COR-L47 (cell line): ENCODE measurements at places on chromosomes 6 and 20.

- DNase-seq, result no peak
These were observed 6.4 kb downstream of the SNPH start for GRCh38 chr20:1272368-1273100.

GRCh38 chr20:23149623-23150279 lies 63.6 kb upstream of the CD93 start:
- no peak for DNase-seq

GRCh38 chr6:2035046-2035445 lies 210.4 kb downstream of the GMDS start:
- no peak for DNase-seq

DNA sequence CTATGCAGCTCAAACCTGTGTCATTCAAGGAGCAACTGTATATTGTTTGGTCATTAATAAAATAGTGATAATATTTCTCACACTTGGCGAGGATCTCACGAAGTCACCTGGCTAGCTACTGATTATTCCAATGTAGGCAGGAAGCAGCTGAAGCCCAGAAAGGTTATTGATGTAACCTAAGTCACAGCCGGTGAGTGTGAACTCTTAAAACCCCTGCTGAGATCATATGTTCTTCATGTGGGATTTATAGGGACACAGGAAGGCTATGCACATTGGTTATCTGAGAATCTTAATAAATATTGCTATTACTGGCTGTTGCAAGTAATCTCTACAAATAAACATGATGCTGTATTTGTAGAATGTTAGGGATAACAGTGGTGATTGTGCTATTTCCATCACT lies 161.4 kb downstream of the TBC1D7 start:
- no peak for DNase-seq

- DNase-seq, result no peak
These were observed 53.2 kb downstream of the MAP3K5 start for GRCh38 chr6:136739071-136739470.

DNA sequence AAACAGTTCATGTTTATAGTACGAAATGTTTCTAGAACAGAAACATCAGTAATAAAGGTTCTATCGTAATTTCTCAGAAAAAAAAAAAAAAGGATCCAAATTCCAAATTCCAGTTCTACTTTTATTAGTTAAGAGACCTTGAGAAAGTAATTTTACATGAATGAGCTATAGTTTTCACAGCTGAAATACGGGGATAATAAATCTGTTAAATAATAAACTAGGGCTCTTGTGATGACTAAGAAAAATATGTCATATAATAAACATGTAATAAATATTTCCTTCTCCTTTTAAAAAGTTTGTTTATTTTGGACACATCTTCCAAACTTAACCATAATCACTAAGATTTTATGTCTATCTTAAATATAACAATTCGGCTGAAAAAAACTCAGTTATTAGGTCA lies 17.8 kb downstream of the RARS2 start:
- no peak for DNase-seq

DNA sequence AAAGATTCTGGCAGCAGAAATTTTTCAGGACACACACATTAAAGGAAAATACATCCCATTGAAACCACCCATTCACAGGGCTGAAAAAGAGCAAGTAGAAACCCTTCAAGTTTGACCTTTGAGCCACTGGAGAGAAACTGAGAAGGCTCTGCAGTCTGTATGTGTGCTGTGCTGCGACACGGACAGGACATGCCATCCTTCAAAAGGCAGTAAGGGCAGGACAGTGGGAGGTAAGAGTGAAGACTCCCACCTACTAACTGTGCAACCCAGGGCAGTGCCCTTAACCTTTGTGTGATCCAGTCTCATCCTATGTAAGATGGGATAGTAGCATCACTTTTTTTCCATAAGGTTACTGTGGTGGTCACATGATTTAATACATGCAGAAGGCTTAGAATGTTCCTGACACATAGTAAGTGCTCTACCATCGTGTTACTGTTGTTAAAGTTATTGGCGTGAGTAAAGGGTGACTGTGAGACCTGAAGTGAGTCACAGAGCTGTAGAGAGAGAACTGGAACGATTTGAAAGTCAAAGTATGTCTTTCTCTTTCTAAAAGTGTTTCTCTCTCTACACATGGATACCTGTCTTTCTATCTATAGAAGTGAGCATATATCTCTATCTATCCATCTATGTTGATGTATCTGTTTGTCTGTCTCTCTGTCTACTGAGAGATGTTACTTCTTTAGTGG lies 153.7 kb upstream of the OLIG3 start:
- DNase-seq, result no peak

GRCh38 chr6:104973404-104973803 lies 16.5 kb downstream of the LIN28B start:
- DNase-seq, result no peak
